Glutamatergic neuron (in vitro differentiated cells): ENCODE measurements at places on chromosomes 6 and 20. TPM values are rescaled to one million over a fixed set of nuclear protein-coding genes. Genes with fewer than 3 reads are reported as not detected.

Gene ADAT2
- 5.6 TPM for total RNA-seq

Gene CST3
- 224 TPM for total RNA-seq

Gene TSBP1
- total RNA-seq: not detected

Gene CNR1
- total RNA-seq: 143 TPM

Gene BPIFB2
- total RNA-seq: not detected

Gene HELZ2
- 87.7 TPM for total RNA-seq

Gene HLA-DRB1
- 0.34 TPM for total RNA-seq

Gene MPIG6B
- not detected for total RNA-seq

Gene SLC12A5
- 10.4 TPM for total RNA-seq

Gene ZSWIM3
- total RNA-seq: 7.9 TPM

Gene RSPO3
- not detected for total RNA-seq

Gene HSPA12B
- 0.44 TPM for total RNA-seq

Gene RCAN2
- total RNA-seq: 21.6 TPM

Gene IRF4
- total RNA-seq: 0.37 TPM

Gene RIMS4
- total RNA-seq: 96.1 TPM

Gene GPX5
- not detected for total RNA-seq

Gene HRH3
- total RNA-seq: 13.7 TPM

Gene DPPA5
- not detected for total RNA-seq

Gene ANGPT4
- 0.22 TPM for total RNA-seq

Gene CCN2
- total RNA-seq: 1.2 TPM

Gene OOEP
- not detected for total RNA-seq

Gene SLC22A16
- total RNA-seq: not detected

Gene TMC2
- total RNA-seq: not detected

Gene C6orf163
- 8.2 TPM for total RNA-seq

Gene CST2
- total RNA-seq: not detected

Gene TRAPPC3L
- total RNA-seq: not detected

Gene ACOT8
- total RNA-seq: 33.8 TPM

Gene HLA-E
- 18.1 TPM for total RNA-seq

Gene OR12D3
- total RNA-seq: not detected

Gene MACROD2
- total RNA-seq: 8.7 TPM

Gene FAM162B
- not detected for total RNA-seq

Gene COL9A3
- total RNA-seq: 78.7 TPM

Gene KCNQ2
- 354 TPM for total RNA-seq

Gene SPATA25
- 1.2 TPM for total RNA-seq

Gene GMPR
- 5.0 TPM for total RNA-seq

Gene GJA1
- total RNA-seq: 19.4 TPM

Gene MAP7
- total RNA-seq: 2.2 TPM

Gene SNRNP48
- 9.5 TPM for total RNA-seq

Gene CCDC170
- not detected for total RNA-seq

Gene HLA-DRA
- not detected for total RNA-seq
